ENCODE measurements at places on chromosomes 5 and 9. TPM values are rescaled to one million over a fixed set of nuclear protein-coding genes. Genes with fewer than 3 reads are reported as not detected.

DNA sequence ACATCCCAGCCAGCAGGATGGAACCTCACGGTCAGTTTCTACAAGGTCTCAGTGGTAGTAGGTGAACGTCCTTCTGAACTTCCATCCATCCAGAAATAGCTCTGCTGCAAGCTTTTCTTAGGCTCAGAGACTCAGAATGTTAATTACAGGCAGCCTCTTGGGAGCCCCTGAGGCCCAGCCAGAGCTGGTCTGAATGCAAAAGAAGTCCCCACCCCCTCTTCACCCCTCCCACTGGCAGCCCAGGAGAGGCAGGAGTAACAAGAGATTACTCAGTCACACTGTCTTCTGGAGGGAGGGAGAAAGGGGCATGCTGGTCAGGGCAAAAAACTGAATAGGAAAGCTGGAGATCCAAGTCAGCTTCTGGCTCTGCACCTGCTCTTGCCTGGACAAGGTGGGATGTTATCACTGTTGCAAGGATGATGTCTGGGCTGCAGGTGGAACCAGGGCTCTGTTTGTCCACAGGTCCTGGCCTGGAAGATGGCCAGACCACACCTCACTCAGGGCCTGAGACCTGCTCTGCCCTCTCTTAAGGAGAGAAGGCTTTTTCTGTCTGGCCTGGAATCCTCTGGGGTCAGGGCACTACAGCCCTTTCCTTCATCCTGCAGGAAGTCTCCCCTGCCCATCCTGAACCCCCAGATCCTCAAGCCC, 9.1 kb downstream of the ENHO start:
- DNase-seq: peak; percentile 23

DNA sequence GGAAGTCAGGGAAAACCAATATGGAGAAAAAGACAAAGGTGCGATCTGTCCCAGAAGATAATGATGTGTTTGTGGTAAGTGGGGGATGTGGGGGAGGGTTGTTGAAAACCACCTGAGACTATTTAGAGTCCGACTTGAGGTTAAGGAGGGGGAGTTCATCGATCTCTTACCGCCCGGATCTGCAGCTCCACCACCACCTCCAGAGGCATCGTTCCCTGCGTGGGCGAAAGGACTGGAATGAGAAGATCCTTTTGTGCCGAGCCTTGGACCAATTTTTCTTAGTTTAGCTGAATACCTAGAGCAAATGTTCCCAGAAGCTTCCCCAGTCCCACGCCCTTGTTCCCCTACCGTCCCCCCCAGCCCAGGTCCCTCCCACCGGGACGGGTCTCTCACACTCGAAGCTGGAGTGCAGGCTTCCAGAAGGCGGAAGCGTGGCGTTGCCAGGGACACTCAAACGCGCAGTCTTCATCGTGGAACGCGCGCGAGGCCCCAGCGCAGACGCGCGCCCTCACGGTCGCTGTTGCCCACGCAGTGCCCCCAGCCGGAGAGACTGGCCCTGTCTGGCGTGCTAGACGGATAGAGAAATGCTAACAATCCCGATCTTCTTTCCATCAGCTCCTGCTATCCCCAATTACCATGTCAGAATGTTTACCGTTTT, at the start of gene SPATA6L:
Gene SPATA6L, minus strand, starts transcription at position 439 of the 658 bp plus-strand sequence. Its CDS starts 230 bp downstream, at position 209.
- DNase-seq: peak; percentile 67

DNA sequence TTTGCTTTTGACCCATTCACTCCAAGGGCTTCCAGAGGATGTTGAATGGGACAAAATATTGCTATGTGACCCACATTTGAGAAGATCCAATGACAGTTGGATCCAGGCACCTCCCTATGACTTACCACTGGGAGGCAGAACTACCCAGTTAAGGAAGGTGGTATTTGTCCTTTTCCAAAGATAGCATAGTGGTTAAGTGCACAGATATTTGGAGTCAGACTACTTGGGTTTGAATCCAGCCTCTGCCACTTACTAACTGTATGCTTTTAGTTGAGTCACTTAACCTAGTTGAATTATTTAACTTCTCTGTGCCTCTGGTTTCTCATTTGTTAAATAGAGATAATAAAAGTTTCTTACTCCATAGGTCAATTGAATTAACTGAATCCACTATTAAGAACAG, 74.5 kb upstream of the PALM2AKAP2 start:
- peak; percentile 48 for DNase-seq

GRCh38 chr9:132216861-132217619, 55.2 kb downstream of the NTNG2 start:
- no peak for DNase-seq

DNA sequence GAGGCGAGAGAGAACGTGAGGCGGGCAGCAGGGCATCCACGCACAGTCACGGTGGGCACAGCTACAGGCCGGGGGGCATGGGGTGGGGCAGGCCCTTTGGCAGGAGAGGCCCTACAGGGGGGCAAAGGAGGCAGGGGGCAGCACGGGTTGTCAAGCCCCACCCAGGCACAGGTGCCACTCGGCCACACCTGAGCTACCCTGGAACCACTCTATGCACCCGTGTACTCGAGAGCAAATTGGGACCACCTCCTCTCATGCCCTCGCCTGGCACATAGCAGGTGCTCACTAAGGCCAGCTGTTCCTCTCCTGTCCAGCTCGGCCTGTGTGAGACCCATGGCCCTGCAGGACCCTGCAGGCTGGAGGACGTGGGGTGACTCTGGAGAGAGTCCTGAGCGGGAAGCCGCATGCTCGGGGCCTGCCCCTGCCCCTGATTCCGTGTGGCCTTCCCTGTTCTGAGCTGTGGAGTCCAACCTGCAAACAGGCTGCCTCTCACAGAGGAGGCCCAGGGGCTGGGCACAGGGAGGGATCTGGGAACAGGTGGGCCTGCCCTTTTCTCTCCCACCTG, 31.4 kb upstream of the SARDH start:
- DNase-seq: no peak

- no peak for DNase-seq
Observed at GRCh38 chr9:14300040-14300439, 13.9 kb downstream of the NFIB start.

- no peak for DNase-seq
Observed at GRCh38 chr5:138336952-138337684, 948 bp upstream of the FAM53C start.

- DNase-seq: no peak
Observed at GRCh38 chr5:816176-816575, 31.6 kb upstream of the ZDHHC11B start.

DNA sequence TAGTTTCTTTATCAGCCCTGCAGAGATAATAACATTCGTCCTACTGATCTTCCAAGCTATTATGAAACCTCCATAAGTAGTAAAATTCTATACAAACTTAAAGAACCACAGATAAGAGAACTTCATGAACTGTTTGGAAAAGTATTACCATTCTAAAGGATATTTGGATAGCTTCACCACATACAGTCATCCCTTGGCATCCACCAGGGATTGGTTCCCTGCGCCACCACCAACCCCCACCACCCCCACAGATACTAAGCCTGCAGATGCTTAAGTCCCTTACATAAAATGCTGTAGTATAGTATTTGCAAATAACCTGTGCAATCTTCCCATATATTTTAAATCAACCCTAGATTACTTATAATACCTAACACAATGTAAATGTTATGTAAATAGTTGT, 61.4 kb upstream of the SHISAL2B start:
- DNase-seq: no peak

- DNase-seq: no peak
Observed at GRCh38 chr9:117387422-117387821, 27.4 kb downstream of the ASTN2 start.

DNA sequence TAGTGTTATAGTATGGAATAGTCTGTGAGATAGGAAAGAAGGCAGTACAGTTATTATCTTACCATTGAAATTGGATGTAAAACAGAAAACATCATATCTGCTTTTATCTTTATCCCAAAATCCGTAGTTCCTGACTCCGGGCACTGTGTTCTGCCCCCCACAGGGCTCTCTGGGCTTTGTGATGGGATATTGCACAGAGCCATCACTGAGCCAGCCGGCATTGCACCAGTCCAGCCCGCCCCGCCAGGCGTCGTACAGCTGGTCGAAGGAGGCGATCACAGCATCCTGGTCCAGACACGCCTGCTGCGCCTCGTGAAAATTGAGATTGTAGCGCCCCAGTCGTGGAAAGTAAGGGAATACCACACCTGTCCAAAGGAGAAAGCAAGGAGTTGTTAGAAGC, 76.4 kb downstream of the HAPLN1 start:
- DNase-seq: no peak

DNA sequence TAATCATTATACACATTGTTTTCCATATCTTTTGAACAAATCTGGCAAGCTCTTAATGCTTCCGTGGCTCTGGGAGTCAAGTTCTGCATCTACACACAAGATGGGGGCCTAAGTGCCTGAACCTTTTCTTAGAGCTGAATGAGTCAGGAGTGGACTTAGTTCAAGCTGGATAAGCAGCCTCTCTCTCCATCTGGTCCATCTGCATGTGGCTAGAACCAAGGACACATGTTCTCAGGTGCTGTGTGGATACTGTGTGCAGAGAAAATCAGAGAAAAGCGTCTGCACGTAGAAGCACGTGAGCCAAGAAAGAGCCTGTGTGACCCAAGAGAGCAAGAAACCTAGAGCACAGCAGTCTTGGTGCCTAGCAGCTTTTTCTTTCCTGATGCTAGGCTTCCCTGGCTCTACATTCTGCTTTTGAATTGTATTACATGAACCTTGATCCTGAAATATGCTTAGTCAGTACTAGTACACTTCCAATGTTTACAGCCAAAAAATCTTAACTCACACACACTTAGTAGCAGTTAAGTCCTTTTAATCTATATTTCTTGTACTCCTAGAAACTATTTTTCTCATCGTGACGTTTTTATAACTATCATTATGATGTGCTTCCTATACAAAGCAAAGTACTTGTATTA, 1798.9 kb downstream of the MAT2B start:
- DNase-seq: no peak

- no peak for DNase-seq
Observed at GRCh38 chr9:125694478-125694877, 12.5 kb downstream of the MAPKAP1 start.

GRCh38 chr9:76732341-76732958, 31.8 kb upstream of the PCA3 start:
- DNase-seq: no peak

DNA sequence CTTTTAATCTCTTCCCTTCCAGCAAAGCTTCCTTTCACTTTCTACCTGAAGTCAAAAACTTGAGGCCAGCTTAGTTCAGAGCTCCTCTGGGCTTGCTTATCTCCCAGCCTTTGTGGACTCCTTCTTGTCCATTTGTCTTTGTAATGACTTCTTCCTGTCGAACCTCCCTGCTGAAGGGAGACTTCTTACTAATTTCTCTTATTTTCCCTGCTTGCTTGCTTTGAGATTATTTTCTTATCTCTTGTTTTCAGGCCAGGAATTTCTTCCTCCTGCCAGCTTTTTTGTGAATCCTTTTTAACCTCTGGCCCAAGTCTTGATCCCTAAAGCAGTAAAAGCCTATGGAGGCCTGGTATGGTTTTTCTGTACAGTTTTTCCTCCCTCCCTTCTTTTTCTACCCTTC, 46.8 kb upstream of the DHFR start:
- DNase-seq: no peak

DNA sequence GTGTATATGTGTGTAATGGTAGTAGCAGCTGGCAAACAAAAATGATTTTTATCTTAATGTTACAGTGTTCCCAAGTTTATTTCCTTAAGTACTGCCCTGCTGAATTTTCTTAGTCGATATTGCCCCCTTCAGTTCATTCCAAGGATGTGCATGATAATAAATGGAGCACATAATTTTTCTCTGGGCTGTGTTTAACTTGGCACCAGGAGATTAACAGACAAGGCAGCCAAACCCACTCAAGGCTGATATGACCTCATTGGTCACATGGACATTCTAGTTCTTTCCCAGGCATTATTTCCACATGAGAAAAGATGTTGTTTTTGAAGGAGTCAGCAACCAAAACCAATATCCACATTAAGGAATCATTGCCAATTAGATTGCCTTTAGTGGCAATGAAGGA, 61.8 kb downstream of the COX7C start:
- peak; percentile 36 for DNase-seq

DNA sequence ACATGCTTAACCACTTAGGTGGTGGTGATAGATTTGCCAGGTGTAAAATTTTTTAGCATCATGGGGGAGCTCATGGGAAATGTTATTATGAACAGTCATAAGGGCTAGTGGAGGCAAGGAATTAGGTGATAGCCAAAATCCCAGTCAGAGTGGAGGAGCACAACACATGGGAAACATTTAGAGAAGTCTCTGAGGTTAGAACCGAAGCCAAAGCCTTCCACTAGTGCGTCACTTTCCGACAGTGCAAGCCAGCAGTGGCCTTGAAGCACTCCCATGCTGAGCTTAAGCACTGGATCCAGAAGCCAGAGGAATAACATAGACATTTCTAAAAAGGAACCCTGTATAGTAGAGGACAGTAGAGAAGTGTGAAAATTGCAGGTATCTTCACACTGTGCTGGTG, 101.5 kb upstream of the SNX2 start:
- no peak for DNase-seq

DNA sequence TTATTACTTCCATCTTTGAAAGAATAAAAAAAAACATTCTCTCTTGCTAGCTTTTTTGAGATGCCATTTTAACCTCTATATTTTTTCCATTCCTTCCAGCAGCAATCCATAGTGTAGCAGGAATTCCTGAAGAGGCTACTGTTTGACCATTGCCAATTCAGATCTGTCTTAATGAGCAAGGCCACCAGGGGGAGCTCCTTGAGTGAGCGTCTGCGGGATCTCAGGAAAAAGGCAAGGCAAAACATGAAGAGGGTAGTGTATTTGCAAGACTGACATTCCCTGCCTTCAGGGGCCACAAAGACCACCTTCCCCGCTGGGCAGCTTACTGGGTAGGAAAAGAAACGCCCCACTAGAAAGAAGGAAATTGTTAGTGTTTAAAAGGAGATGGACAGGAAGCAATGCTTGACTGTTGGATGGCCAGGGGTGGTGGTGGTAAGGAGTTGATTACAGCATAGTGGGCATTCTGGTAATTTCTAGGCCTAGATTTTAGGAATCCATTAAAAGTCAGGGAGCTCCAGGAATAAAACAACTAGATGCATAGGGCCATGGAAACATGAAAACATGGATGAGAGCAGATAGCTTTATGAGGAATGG, 206.6 kb upstream of the HAPLN1 start:
- DNase-seq: peak; percentile 64

GRCh38 chr5:142063376-142063775, 45.2 kb upstream of the NDFIP1 start:
- no peak for DNase-seq

DNA sequence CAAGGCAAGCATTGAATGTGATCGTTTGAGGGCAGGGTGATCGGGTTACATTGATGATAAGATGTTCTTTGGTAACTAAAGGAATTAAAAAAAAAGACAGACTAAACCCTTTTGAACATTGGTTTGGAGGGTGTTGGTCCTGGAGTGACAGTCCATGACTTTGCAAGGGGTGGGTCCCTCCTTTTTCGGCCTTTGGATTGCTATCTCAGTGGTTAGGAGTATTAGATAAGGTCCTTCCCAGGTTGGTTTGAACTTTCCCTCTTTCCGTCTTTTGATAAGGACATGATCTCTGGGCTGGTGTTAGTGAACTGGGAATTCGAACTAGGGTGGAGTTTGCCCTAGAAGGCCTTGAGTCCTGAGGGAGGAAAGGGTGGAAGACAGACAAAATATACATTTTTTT, 5.4 kb upstream of the ABO start:
- no peak for DNase-seq

The ADAMTS12 gene
- total RNA-seq: 16.7 TPM

The INPP5E gene
- total RNA-seq: 7.6 TPM

The PHF19 gene
- total RNA-seq: 62.8 TPM

The NRG2 gene
- 1.9 TPM for total RNA-seq

The HSPB3 gene
- 4.9 TPM for total RNA-seq

The FAM13B gene
- total RNA-seq: 9.0 TPM

The CNTFR gene
- total RNA-seq: 0.05 TPM

The ITGA2 gene
- total RNA-seq: 30.1 TPM

The C1QTNF3 gene
- total RNA-seq: 1.3 TPM
